GM23248 (cell line): ENCODE measurements at places on chromosomes 7 and 10.

- peak; percentile 52 for DNase-seq
Measured at GRCh38 chr7:91164506-91164905, 99.7 kb upstream of the FZD1 start.

GRCh38 chr10:15491856-15492642, 121.0 kb upstream of the FAM171A1 start:
- DNase-seq: no peak

- DNase-seq: peak; percentile 86
Measured at GRCh38 chr7:43112941-43113621, 634 bp downstream of the HECW1 start.

DNA sequence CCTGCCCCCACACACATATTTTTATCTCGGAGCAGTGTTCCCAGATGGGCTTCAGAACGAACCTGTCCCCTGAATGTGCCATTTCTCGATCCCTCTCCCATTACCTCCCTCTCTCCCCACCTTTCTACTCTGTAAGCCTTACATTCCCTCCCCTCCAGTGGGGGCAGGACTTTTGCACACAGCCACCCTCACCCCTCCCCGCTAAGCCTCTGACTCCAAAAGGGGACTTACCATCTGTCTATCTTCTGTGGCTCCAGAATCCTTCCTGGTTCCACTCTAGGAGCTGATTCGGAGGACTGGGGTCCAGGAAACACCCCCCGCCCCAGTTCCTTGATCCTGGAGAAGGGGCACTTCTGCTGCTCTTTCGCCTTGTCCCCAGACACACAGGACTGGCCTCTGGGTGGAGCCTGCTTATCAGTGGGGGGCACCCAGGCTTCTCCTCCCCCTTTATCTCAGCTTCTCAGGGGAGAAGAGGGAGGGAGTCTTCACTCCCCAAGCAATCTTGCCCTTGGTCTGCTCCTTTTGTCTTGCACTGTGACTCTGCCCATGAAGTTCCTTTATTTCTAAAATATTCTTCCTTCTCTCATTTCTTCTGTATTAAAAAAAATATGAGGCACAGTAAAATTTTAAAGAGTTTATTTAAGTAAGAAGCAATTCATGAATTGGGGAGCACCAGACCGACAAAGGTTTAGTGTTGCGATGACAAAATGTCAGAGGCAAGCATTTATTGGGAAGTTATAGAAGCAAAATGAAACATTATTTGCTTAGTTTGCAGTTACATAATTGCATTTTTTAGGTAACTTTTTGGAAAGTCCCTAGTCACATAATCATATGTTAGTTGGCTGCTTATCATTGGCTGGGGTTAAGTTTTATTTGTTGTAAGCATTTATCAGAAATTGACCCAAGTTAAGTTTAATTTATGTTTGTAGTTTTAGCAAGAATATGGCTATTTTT, at the start of gene KEL:
Gene KEL (minus strand): TSS at position 391 of the 954 bp plus-strand sequence. CDS start 157 bp downstream, at position 234.
- DNase-seq: no peak

GRCh38 chr7:132738254-132738653, 162.0 kb upstream of the PLXNA4 start:
- peak; percentile 97 for DNase-seq

DNA sequence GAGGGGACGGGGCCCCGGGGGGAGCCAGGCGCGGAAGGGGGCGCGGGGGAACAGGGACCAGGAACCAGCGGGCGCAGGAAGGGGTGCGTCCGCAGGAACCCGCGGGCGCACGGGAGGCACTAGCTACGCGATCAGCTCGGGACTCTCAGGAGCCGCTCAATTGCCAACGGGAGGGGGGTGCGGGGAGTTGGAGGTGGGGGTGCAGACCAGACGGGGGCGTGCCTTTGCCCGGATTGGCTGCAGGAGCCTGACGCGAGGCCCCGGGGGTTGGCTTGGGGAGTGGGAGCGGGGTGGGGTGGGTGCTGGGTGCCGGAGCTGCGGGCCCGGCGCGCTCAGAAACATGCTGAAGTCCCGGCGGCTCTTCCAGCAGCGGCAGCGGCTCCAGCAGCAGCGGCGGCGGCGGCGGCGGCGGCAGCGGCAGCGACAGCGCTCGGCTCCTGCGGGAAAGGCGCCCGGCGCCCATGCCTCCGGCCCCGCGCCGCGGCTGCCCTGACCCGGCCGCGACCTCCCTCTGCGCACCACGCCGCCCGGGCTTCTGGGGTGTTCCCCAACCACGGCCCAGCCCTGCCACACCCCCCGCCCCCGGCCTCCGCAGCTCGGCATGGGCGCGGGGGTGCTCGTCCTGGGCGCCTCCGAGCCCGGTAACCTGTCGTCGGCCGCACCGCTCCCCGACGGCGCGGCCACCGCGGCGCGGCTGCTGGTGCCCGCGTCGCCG, at the start of gene ADRB1:
Gene ADRB1 (plus strand): TSS at position 335 of the 715 bp plus-strand sequence. CDS start 267 bp downstream, at position 602.
- peak; percentile 54 for DNase-seq

DNA sequence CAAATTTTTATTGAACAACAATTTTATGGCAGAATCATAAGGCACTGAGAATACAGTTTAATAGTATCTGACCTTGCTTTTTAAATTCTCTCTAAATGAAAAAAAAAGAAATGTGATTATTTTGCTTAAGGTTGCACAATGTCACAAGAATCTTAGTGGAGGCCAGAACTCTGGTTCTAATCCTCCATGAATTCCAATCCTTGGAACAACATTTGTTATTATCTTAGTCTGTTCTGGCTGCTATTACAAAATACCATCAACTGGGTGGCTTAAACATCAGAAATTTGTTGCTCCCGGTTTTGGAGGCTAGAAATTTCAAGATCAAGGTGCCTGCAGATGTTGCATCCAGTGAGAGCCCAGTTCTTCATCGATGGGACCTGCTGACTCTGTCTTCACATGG, 158.2 kb upstream of the POM121L12 start:
- DNase-seq: no peak

DNA sequence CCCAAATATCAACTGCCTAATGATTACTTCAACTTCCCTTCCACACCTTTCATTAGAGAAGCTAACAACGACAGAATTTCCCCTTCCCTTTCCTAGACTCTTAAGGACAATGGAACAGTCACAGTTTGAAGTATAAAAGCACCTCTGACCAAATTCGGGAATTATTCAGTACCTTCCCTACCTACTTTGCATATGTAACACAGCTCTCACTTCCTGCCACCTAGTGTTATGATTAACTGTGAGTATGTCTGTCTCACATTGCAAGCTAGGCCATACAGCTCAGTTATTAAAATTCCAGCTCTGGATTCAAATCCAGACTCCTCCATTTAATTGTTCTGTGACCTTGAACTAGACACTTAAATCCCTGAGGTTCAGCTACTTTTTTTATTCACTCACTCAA, 44.8 kb upstream of the HPSE2 start:
- no peak for DNase-seq

DNA sequence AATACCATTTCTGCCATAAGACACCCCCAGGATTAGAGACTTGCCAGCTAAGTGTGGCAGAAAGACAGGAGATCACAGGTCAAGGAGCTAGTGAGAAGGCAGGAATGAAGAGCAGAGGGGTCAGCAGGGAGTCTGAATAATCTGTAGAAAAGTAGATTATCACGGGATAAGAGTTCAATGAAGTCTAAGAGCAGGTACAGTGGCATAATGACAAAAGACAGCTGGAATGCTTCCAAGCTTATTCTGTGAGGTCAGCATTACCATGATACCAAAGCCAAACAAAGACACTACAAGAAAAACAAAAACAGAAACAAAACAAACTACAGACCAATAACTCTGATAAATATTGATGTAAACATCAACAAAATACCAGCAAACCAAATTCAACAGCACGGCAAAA, 20.8 kb downstream of the PILRA start:
- no peak for DNase-seq

- DNase-seq: no peak
Measured at GRCh38 chr10:74640134-74640921, 186.1 kb upstream of the KAT6B start.

- DNase-seq: no peak
Measured at GRCh38 chr7:144584726-144585125, 181.2 kb upstream of the NOBOX start.

DNA sequence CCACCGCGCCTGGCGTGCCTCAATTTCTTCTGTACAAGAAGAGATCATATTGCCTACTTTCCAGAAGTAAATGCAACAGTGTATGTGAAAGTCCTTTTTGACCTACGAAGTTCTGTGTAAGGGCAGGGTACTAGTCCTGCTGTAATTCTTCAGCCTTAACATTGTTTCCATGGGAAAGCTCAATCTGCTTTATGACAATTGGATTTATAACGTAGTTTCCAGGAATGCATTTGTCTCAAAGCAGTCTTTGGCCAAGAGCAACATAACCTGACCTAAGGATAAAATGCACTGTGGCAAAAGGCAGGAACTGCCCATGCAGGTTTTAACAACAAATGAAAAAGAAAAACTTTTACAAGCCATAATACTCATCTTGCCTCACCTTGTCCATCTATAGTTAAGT, 108.1 kb upstream of the PODXL start:
- DNase-seq: no peak

- DNase-seq: peak; percentile 78
Measured at GRCh38 chr10:29304264-29304994, 15.6 kb downstream of the LYZL1 start.

DNA sequence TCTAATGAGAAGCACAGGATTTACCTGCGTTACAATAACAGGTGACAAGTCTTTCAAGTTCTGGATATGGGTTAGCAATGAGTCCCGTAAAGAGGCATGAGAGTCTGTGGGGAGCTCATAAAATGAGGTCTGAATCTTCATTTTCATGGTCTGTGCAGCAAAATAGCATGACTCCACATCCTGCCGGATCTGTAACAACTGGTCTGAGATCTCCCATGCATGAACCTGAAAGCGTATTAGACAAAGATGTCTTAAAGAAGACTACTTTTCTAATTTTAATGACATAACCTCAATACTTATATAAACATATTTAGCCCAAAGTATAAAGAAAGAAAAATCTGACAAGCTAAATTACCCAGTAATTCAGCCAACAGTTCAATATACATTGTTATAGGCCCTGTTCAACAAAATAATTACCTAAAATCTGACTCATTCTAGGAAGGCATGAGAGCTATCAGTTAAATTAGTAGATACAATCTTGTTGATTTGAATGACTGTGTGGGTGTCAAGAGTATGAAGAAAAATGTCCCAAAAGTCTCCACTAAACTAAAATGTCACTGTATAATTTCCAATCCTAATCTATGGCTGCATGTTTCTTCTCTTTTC, 36.9 kb downstream of the TNPO3 start:
- no peak for DNase-seq

DNA sequence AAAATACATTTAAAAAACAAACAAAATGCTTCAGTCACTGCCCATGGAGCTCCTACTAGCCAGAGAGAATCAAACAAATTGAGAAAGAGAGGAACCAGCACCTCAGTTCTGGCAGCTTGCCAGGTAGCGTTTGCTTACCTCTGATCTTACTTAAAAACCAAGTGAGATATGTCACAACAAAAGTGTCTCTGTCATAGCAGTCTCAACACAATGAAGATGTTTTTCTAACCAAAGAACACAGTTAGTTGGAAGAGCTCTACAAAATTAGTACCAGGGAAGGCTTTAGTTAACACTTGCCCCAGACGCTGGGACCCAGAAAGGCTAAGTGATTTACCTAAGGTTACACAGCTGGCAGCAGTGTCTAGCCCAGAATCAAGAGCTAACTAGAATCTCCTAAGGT, 3.4 kb downstream of the DOCK4 start:
- DNase-seq: no peak

DNA sequence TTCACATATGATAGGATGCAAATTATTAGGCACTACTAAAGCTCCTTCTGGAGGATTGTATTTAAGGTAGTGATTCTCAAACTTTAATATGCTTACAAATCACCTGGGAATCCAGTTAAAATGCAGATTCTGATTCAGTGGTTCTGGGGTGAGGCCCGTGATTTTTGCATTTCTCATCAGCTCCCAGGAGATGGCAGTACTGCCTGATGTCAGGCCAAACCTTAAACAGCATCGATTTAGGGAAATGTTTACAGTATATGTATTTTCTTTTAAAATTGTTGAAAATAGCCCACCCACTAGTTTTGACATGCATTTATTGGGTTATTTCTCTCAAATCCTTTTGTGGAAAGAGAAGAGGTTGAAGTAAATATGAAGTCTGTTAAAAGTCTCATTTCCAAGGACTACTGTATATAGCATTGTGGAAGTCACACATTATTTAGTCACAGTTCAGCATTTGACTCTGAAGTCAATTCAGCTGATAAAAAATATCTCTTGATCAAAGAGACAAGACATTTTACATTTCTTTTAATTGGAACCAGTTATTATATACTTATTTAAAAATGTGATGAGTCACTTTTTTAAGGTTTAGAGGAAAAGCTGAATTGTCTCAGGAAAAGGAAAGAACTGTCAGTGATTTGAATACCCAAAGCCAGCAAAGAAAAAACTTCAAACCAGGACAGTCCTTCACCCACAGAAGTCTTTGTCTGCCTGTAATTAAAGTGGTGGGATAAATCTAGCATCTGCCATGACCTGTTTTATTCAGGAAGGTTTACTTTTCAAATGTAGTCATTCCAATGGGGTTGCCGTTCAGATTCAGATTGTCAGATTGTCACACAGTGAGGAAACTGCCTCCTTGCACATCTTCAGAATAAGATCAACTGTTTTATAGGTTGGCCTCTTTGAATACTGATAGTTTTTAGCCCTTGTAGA, 21.1 kb upstream of the HBP1 start:
- peak; percentile 76 for DNase-seq

- DNase-seq: peak; percentile 29
Measured at GRCh38 chr10:133257489-133258065, 19.1 kb downstream of the ADAM8 start.

- no peak for DNase-seq
Measured at GRCh38 chr7:101108330-101108857, 18.5 kb upstream of the SERPINE1 start.

- peak; percentile 10 for DNase-seq
Measured at GRCh38 chr10:133527771-133528271, 658 bp downstream of the CYP2E1 start.

- DNase-seq: no peak
Measured at GRCh38 chr10:46528171-46528671, 28.2 kb downstream of the GPRIN2 start.

DNA sequence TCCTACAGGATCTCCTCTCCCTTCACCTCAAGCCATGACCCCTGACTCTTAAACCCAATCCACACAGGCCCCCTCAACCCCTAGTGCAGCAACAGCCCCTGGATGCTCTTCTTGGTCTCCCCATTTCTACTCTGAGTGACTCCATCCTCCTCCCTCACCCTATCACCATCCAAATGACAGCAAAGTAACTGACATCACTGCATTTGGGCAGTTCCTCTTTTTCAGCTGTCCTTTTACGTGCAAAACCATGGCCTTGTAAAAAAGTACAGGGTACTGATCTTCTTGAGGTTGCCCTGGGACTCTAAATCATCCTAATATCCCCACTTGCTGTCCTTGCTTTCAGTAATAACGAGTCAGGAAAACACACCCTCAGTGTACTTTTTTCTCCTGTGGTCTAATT, 454.9 kb downstream of the ADRA2A start:
- DNase-seq: no peak

DNA sequence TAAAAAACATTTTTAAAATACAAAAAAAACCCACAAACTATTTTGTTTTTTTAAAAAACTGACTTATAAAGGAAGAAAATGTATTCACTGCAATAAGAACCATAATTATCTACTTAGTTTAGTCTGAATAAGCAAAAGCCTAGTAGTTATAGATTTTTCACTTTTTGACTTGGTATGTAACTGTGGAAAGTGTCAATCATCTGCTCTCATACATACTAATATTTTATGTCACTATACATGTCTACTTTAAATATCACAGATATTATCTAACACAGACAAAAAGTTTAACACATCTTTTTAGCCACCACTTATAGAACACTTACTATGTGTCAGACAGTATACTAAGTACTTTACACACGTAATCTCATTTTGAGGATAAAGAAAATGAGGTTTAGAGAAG, 3.2 kb upstream of the JMJD1C start:
- no peak for DNase-seq

GRCh38 chr7:50851451-50851850, 68.8 kb upstream of the GRB10 start:
- peak; percentile 79 for DNase-seq
